ENCODE measurements at places on chromosomes 6 and 20. TPM values are rescaled to one million over a fixed set of nuclear protein-coding genes. Genes with fewer than 3 reads are reported as not detected.
A peak's percentile ranks its signal among the peaks of the same experiment; 100 is the strongest.

DNA sequence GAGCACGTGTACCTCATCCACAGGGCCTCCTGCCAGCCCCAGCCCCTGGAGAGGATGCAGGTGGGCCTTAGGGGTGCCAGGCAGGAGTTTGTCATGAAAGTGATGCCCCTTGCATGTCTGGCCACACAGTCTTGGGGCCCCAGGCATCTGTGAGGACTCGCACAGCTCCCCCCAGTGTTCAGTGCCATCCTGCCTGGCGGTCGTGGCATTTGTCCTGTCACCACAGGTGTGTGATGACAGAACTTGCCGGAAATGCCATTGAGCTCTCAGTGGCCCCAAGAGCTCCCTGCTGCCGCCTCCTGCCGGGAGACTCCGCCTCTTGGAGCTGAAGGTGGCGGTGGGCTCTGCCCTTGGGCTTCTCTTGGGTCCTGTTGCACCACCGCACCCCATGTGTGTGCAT, 30.6 kb upstream of the ADRM1 start:
- no peak for DNase-seq

GRCh38 chr6:161452241-161452640, 178.4 kb upstream of the AGPAT4 start:
- DNase-seq, result no peak

DNA sequence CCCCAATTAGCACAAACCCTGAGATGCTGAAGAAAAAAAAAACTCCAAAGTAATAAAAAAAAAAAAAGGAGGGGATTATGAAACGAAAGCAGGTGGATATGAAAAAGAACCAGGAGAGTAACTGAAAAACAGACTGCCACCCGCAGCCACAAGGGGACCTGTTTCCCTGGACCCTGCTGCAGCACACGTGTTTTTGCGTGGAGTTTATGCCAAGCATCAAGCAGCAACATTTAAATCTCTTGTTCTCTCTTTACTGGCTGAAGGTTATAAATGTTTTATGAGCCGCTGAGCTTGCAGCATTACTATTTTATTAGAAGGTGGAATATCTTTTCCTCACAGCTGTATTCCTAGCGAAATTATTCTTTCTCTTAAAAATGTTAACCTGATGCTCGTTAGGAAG, 131.6 kb upstream of the OLIG3 start:
- DNase-seq, result no peak

COL19A1 gene
- 5.0 TPM for total RNA-seq

GRCh38 chr20:46915575-46916257, 21.1 kb downstream of the EYA2 start:
- no peak for DNase-seq

C20orf202 gene
- total RNA-seq, result not detected

GRCh38 chr6:116029535-116029934, 31.2 kb downstream of the FRK start:
- no peak for DNase-seq

MEP1A gene
- 2,426 TPM for total RNA-seq

CNR1 gene
- 3.1 TPM for total RNA-seq

RCAN2 gene
- 6.2 TPM for total RNA-seq

ZFP57 gene
- not detected for total RNA-seq

DNA sequence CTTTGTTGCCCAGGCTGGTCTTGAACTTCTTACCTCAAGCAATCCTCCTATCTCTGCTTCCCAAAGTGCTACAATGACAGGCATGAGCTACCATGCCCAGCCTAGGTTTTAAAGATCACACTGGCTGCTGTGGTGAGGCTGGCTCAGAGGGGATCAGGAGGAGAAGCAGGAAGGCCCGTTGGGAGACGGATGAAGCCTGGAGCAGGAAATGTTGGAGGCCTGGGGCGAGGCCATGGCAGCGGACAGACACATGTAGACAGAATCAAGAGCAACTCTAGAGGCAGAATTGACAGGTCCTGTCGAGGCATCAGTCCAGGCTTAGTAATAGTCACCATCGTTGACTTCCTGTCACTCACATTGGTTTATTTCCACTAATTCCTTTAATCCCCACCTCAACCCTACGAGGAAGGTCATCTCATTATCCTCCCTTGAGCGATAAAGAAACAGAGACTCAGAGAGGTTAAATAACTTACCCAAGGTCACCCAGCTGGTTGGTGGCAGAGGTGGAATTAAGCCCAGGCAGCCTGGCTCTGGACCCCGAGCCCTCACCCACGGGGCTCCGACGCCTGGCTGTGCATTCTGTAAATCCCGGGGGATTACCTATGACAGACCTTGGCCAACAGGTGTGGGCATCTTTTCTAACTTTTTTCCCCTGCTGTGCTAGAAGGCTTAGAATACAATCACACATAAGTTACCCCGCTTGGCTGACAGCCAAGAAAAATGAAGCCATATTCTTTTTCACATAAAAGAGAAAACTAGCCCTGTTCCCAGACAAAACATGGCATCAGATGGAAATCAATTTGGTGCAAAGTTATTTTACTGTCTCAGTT, 113.4 kb downstream of the EYA2 start:
- no peak for DNase-seq

PKIG gene
- total RNA-seq, result 28.6 TPM

GRCh38 chr6:1439349-1439748, 50.0 kb downstream of the FOXF2 start:
- no peak for DNase-seq

- peak; percentile 66 for DNase-seq
These were observed 157.4 kb upstream of the ZNF217 start for GRCh38 chr20:53750827-53751619.

DNA sequence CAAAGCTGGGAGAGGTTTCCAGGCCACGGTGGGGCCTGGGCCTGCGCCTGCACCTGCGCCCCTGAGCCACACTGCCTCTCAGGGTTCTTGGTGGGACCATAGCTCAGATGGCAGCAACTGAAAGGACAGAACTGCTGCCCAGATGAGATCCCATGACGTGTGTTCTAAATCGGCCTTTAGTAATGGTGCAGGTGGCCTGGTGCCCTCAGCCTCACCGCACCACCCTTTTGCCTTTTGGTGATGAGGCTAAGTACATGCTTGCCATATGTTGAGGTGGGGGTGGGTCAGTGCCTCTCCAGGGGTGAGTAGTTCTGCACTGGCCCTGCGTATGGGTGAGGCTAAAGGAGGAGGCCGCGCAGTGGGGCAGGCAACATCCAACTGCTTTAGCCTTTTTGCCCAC, 7.4 kb downstream of the PSMG4 start:
- DNase-seq, result peak; percentile 43

GRCh38 chr20:18739751-18740166, 73.8 kb upstream of the SCP2D1 start:
- DNase-seq, result no peak

TBX18 gene
- total RNA-seq, result 0.57 TPM

DNA sequence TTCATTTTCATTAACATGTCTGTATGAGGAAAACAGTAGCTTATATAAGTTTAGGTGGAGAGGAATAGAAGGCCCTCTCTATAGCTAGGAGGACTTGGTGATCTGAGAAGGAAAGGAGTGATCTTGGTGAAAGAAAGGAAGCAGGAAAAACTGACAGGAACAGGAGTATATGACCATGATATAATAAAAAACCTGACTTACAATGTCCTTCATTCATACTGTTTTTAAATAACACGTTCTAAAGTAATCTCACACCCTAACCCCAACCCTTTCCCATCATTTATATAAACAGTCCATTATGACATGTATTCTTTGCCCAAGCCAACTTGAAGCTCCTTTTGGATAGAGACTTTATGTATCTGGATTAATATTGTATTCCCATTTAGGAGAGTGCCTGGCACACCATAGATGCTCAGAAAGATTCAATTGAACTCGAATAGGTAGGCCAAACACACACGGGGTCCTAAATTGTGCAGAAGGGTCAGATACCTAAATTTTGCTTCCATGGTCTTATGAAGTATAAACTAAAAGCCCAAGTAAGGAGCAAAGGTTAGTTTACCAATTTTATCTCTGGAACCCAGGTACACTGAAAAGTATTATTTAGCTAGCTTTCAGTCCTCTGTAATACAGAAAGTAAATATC, 75.9 kb downstream of the OR2B2 start:
- no peak for DNase-seq

CPXM1 gene
- total RNA-seq, result 1.2 TPM

DNA sequence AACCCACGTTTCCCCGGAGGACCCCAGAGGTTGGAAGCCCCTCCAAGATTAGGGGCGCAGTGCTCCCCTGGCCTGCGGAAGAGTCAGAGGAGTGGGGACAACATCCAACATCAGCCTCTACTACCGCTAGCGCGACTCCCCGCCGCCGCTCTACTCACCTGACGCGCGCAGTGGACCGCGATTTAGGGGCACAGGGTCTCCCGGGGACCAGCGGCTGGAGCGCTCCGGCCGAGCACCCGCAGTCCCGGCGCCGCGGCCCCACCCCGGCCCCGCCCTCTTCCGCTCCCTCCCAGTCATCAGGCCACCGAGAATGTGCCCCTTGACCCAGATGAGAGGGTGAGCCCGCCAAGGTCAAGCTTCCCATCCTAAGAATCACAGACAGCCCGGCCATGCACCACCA, at the start of gene ZFP57:
ZFP57 (minus strand) TSS at position 249 of the 400 bp plus-strand sequence. CDS start 4,149 bp downstream, outside the sequence.
- no peak for DNase-seq

- DNase-seq, result no peak
These were observed 38.0 kb downstream of the HIVEP2 start for GRCh38 chr6:142906945-142907470.

PPP1R16B gene
- total RNA-seq, result 41.3 TPM

- no peak for DNase-seq
These were observed 19.0 kb downstream of the REM1 start for GRCh38 chr20:31494131-31494530.

SPO11 gene
- total RNA-seq, result not detected

DNA sequence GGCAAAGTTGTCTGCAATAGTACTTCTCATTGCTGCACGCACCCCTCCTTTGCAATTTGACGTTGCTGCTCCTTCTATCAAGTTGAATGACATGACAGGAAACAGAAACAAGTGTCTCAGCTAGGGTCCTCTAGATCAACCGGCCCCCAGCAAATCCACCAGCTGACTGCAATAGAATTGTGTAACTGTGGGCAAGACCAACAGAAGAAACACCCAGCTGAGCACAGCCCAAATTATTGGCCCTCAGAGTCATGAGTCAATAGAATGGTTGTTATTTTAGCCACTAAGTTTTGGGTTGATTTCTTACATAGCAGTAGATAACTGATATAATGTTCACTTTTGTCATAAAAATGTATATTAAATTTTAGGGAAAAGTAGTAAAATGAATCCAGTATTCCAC, 202.7 kb downstream of the MAFB start:
- DNase-seq, result no peak

CCR6 gene
- not detected for total RNA-seq

- no peak for DNase-seq
These were observed 3.5 kb downstream of the TFAP2A start for GRCh38 chr6:10411131-10411970.

- no peak for DNase-seq
These were observed 110.6 kb upstream of the TENT5A start for GRCh38 chr6:81863123-81863522.

DNA sequence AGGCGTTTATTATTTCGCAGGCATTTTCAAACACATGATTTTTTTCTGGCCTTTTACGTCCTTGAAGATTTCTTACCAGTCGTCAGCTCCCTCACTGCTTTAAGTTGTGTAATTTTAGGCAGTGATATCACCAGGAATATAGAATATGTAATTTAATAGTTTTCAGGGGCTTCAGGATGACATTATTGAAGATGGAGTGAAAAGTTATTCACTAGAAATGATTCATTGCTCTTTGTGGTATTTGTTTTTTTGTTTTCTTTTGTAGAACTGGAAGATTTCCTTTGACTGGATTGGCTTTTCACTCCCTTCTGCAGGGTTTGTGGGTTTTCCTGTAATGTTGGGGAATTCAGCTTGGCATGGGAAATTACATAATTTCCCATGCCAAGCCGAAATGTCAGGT, 2.0 kb downstream of the LRRC1 start:
- no peak for DNase-seq

DNA sequence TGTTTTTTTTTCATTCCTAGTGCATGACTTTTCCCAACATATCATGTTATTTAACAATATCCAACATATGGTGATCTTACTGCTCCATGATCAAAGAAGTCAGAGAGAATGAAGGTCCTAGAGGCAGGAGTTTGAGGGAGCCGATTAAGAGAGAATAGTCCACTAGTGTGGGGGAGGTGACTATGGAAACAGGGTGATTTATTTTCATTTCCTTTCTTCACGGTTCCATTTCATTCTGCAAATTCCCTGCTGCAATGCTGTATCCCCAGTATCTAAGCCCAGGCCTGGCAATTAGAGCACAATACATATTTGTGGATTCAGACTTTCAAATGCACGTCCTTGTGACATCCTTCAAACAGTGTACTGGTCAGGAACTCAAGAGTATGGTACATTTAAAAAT, 91.4 kb downstream of the CD83 start:
- DNase-seq, result no peak
